ENCODE measurements at places on chromosomes 2 and 18.

- no peak for DNase-seq
These were observed 19.6 kb upstream of the RPL31 start for GRCh38 chr2:100982431-100982861.

GRCh38 chr2:112472547-112473263, 9.3 kb upstream of the TTL start:
- no peak for DNase-seq

- no peak for DNase-seq
These were observed 107.1 kb upstream of the STK17B start for GRCh38 chr2:196278491-196278911.

DNA sequence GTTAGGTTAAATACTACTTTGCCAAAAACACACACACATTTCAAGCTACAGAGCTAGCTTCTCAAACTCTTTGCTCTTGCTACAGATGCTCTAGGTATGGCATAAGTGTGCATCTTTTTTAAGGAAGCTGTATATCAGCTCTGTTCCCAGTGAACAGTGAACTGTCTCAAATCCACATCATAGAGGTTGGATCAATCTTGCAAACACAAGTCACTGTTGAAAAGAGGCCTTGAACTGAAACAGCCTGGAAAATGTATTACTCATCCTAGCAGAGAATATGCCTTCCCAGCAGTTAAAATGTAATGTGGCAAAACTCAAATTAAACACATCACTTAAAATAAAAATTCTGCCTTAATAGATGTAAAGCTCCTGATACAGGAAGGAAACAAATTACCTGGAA, 151.8 kb downstream of the WDPCP start:
- no peak for DNase-seq

DNA sequence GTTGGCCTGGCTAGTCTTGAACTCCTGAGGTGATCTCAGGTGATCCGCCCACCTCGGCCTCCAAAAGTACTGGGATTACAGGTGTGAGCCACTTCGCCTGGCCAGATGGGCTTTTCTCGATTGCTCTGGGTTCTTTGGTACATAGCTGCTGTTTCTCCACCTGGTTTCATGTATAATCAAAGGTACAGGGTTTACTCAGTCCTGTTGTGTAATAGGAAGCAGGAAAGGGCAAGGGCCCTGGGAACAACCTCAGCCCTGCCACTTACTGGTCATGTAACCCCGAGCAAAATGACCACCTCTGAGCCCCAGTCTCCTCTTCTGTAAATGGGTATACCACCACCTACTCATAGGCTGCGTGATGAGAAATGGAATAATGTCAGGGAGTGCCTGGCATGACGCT, 34.0 kb downstream of the RMC1 start:
- no peak for DNase-seq

- DNase-seq = no peak
These were observed 137.9 kb downstream of the KLHL14 start for GRCh38 chr18:32634876-32635431.

DNA sequence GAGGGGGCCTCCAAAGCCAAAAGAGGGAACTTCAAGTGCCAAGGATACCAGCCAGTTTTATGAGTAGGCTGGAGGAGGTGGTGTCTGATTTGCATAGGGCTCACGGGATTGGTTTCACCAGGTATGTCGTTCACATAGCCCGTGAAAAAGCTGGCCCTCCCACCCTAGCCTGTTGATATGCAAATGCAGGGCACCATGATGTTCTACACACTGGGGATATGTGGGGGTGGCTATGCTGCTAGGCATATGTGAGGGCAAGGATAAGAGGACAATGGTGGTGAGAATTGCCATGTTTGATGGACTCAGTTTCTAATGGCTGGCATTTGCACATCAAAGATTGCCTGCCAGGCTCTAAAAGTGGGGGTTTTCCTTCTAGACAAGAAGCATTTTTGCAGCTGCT, 378.6 kb downstream of the DPP10 start:
- no peak for DNase-seq

DNA sequence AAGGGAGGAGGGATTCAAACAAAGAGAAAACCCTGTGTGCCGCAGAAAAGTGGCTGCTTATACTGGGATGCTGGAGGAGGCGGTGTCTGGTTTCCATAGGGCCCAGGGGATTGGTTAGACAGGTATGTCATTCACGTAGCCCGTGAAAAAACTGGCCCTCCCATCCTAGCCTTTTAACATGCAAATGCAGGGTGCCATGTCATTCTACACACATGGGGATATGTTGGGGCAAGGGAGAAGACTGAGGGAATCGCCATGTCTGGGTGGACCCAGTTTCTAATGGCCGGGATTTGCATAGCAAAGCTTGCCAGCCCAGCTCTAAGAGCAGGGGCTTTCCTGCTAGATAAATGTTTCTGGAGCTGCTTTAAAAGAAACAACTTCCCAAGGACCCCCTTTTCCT, 8.2 kb upstream of the RNU2-63P start:
- DNase-seq = no peak

DNA sequence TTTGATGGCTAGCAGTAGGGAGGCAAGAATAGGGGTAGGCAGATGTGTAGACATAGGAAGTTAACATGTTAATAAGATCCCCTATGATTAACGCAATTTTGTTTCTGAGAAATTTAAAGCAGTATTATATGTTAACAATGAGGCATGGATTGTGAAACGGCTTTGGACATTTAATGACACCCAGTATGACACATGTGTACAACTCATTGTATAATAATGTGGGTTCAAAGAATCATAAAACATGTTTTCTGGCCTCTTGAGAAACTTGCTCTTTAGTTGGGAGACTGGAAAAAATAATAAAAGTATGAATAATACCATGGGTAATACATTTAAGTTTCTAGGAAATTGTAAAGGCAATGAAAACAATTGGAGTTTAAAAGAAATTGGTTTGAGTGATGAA, 332.1 kb upstream of the CDH20 start:
- no peak for DNase-seq

Data from activated CD8-positive, alpha-beta memory T cell treated with anti-CD3 and anti-CD28 coated beads for 48 hours (primary cell).